ENCODE measurements at places on chromosomes 6 and 20.

DNA sequence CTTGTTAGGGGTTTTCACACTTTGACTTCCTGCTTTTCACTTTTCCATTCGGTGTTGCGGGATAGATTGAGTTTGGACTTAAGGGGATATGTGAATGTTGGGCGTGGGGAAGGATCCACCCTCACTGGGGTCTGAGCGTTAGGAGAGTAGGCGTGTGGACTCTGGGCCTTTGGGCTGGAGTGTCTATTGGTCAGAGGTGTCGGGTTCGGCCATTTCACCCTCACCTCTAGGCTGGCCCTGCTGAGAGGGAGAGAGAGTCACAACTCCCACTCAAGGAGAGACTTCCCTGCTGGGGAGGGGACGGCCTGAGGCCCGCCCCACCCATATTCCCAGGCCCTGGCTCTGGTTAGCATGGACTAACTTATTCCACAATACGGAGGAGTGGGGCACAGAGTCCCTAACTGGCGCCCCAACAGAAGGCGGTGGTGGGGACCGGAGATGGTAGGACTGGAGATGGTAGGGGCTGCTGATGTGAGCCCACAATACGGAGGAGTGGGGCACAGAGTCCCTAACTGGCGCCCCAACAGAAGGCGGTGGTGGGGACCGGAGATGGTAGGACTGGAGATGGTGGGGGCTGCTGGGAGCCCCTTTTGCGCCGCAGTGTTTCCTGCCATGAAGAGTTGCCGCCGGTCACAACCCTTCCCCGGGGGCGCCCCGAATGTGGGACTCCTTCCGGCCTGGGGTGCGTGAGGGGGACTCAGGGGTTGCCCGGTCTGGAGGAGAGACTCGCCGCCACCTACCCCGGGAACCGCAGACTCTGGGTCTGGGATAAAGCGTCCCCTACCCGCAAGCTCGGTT, 1.4 kb upstream of the PTPRA start:
- DNase-seq = no peak

- DNase-seq = no peak
These were observed 258.8 kb downstream of the CDH4 start for GRCh38 chr20:61510778-61511330.

- DNase-seq = no peak
These were observed 102.8 kb downstream of the FYN start for GRCh38 chr6:111770263-111771093.

DNA sequence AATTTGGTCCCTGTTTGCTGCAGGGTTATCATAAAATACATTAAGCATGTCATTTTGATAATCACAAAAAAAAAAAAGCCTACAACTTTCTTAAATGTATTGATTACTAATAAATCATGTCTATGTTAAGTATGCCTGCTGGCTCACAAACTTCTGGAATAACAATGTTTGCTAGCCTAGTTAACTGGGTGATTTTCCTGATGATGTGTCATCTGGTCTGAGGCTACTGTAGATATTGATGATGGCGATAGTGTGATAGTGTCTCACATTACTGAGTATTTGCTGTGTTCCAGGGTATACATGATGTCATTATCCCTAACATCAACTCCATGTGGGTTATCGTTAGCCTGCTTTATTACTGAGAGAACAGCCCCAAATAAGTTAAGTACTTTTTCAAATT, 86.2 kb upstream of the VSTM2L start:
- DNase-seq = no peak

DNA sequence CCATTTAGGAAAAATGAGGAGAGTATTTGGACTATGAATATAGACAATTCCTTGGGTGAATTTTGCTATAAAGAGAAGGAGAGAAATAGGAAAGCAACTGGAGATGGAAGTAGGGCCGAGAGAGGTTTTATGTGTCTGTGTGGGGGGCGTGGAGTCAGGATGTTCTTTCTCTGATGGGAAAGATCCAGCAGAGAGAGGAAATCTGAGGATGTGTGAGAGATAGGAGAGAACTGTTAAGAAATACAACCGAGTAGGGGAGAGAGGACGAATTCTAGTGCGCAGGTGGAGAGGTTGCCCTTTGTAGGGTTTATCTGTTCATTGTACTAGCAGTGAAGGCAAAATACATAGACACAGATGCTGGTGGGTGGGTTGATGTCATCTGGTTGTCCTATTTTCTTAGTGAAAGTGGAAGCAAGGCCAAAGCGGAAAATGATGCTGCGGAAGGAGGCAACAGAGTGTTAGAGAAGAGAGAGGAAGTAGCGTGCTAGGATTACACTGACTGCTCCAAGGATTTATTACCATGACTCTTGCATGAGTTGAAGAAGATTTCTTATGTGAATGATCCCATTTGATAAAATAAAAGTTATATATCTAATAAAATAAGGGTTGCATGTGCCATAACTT, 57.7 kb downstream of the CLVS2 start:
- no peak for DNase-seq

- no peak for DNase-seq
These were observed 33.0 kb downstream of the GJA10 start for GRCh38 chr6:89927264-89927663.

DNA sequence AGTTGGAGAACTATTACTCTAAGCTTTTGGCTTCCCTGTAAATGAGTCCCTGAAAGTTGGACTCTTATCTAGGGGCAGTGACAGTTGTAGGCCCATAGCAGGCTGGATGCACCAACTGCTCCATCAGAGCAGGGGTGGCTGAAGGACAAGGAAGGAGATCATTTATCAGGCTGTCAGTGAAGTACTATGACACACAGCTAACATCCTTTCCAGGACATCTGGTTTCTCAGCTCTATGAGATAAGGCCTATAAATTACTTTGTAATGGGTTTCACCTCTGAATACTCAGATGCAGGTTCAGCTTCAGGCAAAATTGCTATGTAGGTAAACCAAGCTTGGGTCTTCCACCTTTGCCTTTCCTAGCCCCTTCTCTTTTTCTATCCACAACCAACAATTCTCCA, 468.5 kb downstream of the KIF16B start:
- no peak for DNase-seq

DNA sequence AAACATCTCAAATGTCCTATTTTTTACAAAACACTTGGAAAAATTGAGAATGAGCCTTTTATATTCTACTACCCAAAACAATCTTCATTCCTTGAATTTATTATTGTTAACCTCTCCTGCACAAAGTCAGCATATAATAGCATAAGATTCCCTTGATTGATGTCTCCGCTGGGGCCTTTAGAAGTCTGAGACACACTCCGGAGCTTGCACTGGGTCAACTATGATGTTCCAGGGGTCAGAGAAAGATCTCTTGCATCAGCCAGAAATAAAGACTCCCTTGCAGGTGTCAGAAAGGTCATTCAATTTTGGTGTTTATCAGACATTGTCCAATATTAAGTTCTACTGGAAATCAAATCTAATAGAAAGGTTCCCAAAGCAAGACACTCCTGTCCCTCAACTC, 29.7 kb upstream of the NHSL1 start:
- DNase-seq = no peak

DNA sequence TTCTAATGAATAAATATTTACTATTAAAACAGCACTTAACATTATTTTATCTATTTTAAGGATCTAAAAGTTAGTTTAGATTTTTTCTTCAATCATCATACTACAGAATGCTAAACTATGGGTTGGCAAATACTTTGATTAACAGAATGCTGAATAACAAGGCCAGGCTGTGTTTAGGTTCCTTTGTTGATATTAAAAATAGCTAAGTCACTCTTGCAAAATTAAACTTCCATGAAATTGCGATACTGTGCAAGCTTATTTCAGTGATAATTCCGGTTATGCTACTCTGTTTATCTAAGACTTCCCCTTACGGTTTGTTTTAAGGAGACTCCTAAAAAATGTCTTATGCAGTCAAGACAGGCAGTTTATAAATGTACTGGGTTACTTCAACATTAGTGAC, 2.8 kb downstream of the RNF24 start:
- DNase-seq = no peak

- DNase-seq = no peak
These were observed 45.4 kb upstream of the BTN3A2 start for GRCh38 chr6:26319405-26320128.

DNA sequence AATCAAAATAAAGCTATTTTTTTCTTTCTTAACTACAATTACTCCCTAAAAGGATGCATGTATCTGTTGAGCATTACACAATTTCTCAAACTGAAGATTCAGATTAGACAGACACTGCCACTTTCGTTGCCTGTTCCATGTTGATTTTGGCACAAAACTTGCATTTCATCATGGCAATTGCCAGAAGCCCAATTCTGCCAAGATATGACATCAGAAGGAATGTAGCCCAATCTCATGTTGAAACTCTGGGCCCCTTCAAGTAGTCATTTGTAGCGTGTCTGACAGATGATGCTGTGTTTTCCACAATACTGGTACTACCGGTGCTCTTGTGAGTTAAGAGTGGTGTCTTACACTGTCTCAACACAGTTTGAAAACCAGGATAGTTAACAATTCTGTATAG, 705.4 kb downstream of the PTPRT start:
- DNase-seq = no peak

- no peak for DNase-seq
These were observed 245.5 kb downstream of the SLC35F1 start for GRCh38 chr6:118152524-118152923.

DNA sequence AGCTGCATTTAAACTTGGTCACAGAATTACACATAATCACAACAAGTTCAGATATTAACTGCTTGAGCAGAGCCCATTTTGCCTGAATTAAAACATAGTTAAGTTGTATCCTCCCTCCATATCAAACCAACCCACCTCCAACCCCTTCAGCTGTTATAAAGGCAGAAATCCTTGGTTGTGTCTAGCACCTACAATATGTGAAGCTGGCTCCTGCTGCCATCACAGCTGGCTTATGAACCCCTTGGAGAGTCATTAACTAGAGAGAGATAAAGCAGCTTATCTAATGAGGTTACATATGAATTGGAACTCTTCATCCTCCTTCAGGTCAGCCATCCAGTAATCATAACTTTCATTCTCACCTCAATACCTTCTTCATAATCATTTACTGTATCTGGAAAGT, 101.8 kb downstream of the EPHA7 start:
- no peak for DNase-seq

DNA sequence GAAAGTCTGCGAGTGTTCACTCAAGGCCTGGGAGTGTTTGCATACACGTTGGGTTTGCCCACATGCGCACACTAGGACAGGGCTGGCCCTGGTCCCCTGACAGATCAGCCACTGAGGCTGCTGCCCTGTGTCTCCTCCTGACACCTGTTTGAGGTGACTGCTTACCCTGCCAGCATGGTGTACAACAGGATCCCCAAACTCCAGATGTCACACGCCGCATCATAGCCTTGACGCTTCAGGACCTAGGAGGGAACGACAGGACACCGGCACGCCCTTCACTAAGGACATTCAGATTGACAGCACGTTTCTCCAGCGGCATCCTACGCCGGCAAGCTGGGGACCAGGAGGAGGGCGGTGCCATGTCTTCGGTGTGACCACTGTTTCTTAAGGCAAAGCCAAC, 37.0 kb upstream of the MPC1 start:
- no peak for DNase-seq

DNA sequence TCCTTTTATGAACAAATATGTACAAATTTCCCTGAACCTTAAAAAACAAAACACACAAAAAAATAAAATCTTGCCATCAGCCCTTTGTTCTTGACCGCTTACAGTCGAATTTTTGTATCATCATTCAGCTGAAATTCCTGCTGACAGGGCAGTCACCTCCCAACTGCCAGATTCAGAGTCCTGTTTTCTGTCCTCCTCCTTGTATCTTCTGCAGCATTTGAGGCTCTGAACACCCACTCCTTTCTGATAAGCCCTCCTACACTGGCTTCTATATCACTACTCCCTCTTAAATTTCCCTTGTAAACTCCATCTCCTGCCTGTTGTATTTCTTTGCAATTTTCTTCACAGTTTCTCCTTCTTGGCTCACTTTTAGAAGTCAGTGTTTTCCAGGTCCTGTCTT, 77.8 kb upstream of the CCN6 start:
- no peak for DNase-seq

GRCh38 chr6:130288065-130288464, 65.3 kb upstream of the SAMD3 start:
- DNase-seq = no peak

- no peak for DNase-seq
These were observed 21.1 kb downstream of the ABHD12 start for GRCh38 chr20:25369529-25369928.

GRCh38 chr6:97009781-97010492, 85.4 kb downstream of the KLHL32 start:
- no peak for DNase-seq

- no peak for DNase-seq
These were observed 452.4 kb upstream of the PTCHD4 start for GRCh38 chr6:48563433-48563832.

GRCh38 chr20:59165396-59165795, 1.8 kb downstream of the ZNF831 start:
- DNase-seq = no peak

DNA sequence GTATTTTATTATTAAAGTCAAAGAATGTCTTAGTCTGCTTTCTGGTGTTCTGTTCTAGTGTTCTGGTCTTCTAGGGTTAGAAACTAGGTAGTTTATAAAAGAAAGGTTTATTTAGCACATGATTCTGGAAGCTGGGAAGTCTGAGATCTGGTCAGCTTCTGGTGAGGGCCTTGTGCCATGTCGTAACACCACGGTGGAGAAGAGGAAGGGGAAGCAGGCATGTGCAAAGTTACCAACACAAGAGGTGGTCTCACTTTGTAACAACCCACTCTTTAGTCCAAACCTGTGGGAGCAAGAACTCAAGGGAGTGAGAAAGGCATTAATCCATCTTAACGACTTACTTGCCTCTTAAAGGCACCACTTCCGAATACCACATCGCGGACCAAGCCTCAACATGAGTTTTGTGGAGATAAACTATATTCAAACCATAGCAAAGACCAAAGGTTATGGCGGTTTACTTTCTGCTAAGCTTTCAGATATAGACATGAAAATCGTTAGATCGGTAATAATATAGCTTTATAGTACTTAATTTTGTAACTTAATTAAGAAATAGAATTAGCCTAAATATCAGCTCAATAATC, 99.4 kb downstream of the NCOA3 start:
- DNase-seq = no peak

DNA sequence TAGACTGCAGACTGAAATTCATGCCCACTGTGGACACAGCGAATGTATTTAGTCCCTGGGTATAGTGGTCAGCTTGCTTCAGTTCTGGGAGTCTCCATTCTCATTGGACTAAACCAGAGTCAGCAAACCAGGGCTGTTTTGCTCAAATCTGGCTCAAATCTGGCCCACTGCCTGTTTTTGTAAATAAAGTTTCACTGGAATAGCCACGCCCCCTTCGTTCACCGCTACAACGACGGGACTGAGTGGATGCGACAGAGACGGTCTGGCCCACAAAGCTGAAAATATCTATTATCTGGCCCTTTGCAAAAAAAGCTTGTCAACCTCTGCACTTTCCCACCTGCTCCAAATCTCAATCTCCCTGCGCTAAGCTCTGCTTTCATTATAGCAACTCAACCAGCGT, 135.4 kb downstream of the BMP7 start:
- no peak for DNase-seq

DNA sequence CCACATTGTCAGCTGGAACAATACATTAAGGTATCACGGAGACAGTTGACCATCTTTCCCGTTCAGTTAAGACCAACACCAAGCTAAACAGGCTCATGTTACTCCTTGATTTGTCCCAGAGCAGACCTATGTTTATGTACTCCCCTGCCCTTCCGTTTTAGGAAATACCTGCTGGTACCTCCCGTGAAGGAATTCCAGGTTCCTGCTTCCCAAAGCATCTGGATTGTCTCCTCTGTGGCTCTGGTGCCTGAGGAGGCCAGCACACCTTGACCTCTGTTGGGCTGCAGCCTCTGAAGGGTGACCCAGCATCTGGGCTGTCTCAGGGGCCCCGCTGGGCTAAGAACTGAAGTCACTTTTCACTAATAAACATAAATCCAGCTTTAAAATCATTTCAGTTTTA, 647.8 kb upstream of the MARCKS start:
- no peak for DNase-seq
